ENCODE measurements at places on chromosomes 16 and 17.
A peak's percentile ranks its signal among the peaks of the same experiment; 100 is the strongest.

DNA sequence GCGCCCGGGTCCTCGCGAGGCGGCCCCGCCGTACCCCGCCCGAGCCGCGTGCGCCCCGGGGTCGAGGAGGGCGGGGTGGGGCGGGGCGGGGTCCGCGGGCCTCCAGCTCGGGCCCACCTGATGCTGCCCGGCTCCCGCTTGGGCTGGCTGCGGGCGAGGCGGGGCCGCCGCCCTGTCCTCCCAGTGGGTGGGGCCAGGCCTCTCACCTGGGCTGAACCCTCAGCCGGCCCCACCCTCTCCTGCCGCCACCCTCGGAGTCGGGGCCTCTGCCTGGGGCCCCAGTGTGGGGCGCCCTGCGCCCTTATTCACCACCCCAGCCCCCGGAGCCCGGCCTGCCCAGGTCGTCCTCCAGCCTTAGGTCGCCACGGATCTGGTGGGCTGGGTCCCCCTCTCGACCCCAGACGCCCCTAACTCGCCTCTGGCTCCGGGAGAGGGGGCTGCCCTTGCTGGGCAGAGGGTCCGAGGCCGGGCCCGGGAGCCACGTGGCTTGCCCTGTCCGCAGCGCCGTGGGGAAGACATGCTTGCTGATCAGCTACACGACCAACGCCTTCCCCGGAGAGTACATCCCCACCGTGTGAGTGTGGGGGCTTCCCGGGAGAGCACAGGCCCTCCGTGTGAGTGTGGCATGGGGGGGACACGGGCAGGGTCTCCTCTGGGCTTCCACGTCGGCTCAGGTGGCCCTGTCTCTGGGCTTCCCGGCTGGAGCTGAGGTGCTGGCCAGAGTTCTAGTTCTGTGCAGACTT is 578 bp downstream of the RAC3 start:
- no peak for DNase-seq

DNA sequence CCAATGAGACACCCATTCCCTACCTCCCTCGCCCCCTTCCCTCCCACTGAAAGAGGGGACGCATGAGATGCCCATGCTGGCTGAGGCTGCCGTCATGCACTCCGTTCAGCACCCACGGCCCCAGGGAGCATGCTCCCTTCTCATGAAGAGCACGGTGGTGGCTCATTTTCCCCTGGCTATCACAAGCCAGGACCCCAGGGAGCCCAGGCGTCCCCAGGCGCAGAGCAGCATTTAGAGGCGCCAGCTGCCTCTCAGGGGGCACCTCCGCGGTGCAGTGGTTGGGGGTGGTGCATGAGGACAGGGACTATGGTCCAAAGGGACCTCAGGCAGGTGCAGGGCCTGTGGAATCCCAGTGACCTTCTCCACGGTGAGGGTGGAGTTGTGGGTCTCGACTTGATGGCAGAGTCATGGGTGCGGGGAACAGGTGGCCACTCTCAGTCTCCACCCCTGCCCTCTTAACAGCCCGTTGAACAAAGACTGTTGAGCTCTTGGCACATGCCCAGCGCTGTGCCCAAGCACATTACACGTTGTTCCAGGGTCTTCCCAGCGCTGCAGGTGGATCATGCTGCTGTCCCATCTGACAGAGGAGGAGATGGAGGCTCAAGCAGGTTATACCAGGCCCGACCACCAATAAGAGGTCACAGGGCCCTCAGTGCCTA is 13.6 kb downstream of the KIF19 start:
- no peak for DNase-seq

GRCh38 chr17:58755577-58756245 is at the start of gene PPM1E:
Gene PPM1E, plus strand, starts transcription at chr17:58755854.
- DNase-seq: peak; percentile 85

DNA sequence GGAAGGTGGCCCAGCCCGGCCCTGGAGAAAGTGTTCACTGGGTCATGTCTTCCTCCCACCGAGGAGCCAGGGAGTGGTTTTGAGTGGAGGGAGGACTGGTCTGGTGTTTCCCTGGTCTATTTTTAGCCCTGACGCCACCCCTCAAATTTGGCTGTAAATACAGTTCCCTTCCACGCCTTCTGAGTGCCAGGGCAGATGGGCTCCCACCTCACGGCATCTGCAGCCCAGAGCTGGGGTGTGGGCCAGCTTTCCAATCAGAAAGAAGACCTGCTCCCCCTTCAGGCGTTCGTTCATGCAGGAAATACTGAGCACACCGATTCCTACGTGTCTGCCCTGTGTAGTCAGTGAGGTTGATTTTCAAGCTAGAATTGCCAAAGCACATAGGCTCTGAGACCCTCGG is 53.7 kb downstream of the SNX20 start:
- DNase-seq: no peak

GRCh38 chr17:81401723-81402529 is 6.7 kb downstream of the BAHCC1 start:
- DNase-seq: no peak

DNA sequence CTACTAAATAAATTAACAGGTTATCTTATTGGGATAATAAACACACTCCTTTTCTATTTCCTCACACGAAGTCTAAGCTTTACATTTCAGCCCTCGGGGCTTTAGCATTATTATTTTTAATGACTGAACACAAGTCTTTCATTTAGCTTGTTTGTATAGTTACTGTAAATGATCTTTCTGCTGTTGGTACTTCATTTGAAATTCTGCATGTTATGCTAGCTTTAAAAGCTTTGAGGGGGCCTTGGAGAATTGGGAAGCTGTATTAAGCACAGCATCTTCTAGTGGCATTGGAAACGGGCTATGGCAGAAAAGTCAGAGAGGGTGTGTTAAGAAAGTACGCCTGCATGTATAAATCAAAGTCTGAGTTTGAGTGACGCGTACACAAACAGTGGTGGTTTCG is 243.7 kb downstream of the FTO start:
- no peak for DNase-seq

- DNase-seq: no peak
Measured at GRCh38 chr17:49602783-49603182, 27.1 kb downstream of the NXPH3 start.

GRCh38 chr17:49747632-49748031 is 16.3 kb downstream of the FAM117A start:
- no peak for DNase-seq

DNA sequence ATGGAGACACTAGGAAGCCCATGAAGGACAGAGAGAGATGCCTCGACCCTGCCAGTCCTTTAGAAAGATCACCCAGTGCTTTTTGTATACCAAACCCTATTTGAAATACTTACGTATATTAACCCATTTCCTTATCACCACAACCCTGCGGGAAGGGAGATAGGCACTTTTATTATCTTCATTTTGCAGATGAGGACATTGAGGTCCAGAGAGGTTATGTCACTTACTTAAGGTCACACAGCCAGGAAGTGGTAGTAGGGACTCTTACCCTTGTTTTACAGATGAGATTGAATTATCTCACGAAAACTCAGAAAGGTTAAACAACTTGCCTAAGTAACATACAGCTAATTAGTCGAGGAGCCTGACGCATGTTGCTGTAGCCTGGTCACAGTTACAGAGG is 38.2 kb downstream of the IL4R start:
- no peak for DNase-seq

DNA sequence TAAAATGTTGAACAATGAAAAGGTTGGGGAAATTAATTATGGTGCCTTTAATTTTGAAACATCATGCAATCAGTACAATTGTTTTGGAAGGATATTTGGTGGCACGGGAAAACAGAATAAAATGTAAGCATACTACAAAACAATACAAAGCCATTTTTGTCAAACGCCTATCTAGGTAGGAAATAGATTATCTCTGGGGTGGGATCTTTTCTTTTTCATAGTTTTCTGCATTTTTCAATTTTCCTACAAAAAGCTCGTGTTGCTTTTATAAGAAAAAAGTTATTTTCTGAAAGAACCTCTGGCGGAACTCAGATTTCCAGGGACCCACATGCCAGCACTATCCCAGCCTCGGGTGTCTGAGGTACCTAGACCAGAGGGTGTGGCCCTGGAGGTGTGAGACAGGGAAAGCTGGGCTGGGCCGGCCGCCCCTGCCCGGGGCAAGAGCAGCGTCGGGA is 961 bp upstream of the MAP3K3 start:
- DNase-seq: no peak

DNA sequence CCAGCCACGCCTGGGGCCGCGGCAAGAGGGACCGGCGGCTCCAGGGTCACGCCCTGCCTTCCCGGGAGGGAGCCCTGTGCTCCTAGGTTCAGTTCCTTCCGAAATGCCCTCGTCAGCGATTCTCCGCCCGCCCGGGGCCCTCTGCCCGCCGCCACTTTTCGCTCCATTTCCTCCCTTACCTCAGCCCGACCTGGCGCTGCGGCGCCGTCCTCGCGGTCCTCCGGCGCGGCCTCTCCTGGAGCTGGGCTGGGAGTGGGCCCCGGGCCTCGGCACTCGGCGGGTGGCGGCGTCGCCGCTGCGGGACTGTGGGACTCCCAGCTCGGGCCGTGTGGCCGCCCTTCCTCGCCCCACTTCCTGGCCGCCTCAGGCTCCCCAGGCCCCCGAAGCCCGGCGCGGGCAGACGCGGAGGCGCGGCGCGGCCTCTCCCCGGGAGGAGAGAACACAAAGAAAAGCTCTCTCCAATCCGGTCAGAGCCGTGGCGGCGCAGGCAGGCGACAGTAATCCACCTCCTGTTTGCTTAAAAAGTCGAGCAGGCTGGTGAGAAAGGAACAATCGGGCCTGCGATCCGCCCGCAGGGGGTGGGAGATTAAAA is 1.6 kb downstream of the BAHCC1 start:
- DNase-seq: peak; percentile 57

GRCh38 chr17:68343976-68344375 is 52.7 kb downstream of the ARSG start:
- no peak for DNase-seq

DNA sequence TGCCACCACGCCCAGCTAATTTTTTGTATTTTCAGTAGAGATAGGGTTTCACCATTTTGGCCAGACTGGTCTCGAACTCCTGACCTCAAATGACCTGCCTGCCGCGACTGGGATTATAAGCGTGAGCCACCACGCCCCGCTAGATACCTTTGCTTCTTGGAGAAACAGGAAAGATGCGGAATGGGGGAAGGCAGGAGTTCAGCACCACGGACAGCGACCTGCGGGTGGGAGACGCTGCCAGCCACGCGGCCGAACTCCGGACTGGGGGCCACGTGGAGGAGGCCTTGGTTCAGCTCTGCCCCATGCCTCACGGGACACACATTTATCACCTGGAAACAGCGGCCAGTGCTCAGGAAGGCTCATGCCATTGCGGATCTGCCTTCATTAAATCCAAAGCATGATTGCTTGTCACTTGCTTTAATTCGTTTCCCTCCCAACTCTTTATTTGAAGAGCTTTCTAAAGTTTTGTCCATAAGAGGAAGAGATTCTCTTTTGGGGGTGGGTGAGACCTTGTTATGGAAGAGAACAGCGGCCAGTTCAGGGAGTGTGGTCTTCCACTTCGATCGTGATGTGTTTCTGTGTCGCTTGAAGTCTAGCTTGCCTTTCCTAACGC is 219.9 kb downstream of the ENGASE start:
- DNase-seq: peak; percentile 36

- peak; percentile 2 for DNase-seq
Measured at GRCh38 chr17:63082273-63082861, 116.3 kb downstream of the TANC2 start.

- DNase-seq: no peak
Measured at GRCh38 chr16:85913688-85914422, 14.9 kb downstream of the IRF8 start.

- DNase-seq: no peak
Measured at GRCh38 chr16:22314661-22315626, 17.7 kb downstream of the POLR3E start.

DNA sequence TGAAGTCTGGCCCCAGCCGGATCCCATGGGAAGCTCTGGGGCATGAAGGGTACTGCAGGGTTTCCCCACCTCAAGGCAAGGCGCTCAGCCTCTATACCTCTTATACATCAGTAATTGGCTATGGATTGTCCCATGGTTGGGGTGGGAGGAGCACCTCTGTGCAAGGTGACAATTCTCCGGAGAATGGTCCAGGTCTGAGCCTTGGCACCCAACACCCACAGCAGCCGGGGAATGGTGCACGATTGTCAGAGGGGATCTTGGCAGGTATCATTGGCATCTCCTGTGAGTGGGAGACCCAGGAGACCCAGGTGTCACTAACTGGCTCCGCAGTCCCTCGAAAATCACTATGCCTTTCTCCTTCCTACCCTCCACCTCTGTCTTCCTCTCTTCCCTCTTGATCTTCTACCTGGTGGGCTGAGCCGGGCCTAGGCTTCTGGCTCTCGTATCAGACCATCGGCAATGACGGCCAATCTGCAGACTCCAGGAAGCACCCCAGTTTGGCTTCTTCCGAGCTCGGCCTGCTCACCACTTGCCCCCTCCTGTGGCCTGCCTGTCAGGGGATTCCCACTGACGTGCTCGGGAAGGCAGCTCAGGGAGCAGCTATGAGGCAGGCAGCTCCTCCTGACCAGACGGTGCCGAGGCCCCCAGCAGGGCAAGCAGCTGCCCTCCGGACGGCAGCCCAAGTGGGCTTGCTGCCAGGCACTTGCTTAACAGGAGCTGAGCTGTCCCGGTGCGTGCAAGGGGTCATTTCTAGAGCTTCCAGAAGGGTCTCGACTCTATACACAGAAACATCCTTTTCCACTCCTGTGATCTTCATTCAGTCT is 10.0 kb upstream of the CALB2 start:
- no peak for DNase-seq

DNA sequence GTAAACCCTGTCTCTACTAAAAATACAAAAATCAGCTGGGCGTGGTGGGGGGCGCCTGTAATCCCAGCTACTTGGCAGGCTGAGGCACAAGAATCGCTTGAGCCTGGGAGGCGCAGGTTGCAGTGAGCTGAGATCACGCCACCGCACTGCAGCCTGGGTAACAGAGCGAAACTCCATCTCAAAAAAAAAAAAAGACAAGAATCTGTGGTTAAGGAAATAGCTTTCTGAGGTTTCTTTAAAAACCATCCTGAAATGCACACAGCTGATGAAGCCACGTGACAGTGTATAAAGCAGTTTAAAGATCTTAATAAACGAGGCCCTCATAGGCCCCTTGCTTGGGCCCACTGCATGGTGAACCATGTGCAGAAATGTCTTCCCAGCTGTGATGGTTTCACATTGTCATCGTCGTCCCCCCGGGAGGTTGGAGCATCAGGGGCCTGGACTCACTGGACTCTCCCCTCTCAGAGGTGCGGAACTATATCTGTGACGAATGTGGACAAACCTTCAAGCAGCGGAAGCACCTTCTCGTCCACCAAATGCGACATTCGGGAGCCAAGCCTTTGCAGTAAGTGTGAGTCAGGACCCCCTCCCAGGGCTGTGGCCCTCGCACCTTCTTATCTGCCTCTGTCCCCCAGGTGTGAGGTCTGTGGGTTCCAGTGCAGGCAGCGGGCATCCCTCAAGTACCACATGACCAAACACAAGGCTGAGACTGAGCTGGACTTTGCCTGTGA is 16.2 kb downstream of the ZNF276 start:
- no peak for DNase-seq

GRCh38 chr17:27862004-27862403 is 31.2 kb downstream of the LYRM9 start:
- DNase-seq: no peak

DNA sequence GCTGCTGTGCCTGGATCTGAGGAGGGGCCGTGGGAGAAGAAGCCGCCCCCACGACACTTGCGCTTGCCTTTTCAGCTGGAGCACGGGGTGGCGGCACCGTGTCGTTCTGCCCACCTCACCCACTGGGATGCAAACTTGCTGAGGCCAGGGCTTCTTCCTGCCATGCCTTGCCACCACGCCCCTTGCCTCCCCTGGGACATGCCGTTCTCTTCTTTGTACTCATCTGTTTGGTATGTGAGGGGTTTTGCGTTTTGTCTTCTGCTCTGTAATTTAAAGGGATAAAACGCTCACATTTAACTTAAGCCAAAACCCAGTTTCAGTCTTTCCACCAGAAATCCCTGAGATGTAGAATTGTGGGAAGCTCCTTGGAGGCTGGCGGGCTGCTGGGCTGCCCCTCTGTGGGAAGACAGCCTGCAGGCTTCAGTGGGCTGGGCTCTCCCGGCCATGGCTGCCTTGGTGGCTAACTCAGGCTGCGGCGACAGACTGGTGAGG is 180.2 kb downstream of the RPTOR start:
- no peak for DNase-seq
